Type B pancreatic cell (in vitro differentiated cells): ENCODE measurements at places on chromosomes 4 and X. TPM values are rescaled to one million over a fixed set of nuclear protein-coding genes. Genes with fewer than 3 reads are reported as not detected.
A peak's percentile ranks its signal among the peaks of the same experiment; 100 is the strongest.

COX7B2 gene
- total RNA-seq: not detected in 2 replicates

DNAJB14 gene
- 39.8 and 43.5 TPM in 2 replicates for total RNA-seq

TLR3 gene
- total RNA-seq: 8.8 and 22.6 TPM in 2 replicates

DCX gene
- total RNA-seq: 21.4 and 41.4 TPM in 2 replicates

- DNase-seq: no peak
Measured at GRCh38 chr4:128711361-128711760, 98.1 kb upstream of the JADE1 start.

- DNase-seq: no peak
Measured at GRCh38 chrX:72121383-72121782, 10.3 kb downstream of the RTL5 start.

DNA sequence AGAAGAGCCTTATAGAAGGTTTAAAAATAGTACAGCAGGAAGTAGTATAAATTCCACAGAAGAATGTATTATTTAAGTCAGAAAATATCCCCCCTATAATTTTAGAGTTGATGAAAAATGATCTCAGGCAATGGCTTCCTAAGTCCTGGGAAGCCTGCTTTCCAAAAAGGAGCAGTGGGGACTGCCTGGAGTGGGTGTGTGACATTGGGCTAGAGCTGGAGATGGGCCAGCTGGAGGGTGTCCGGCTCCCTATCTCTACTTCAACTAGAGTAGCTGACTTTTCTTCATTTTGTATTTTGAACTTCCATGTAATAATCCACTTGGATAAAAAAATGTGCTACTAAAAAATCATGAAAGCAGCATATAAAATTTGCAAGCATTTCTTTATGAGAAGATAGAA, 253.9 kb downstream of the ANK2 start:
- no peak for DNase-seq

DNA sequence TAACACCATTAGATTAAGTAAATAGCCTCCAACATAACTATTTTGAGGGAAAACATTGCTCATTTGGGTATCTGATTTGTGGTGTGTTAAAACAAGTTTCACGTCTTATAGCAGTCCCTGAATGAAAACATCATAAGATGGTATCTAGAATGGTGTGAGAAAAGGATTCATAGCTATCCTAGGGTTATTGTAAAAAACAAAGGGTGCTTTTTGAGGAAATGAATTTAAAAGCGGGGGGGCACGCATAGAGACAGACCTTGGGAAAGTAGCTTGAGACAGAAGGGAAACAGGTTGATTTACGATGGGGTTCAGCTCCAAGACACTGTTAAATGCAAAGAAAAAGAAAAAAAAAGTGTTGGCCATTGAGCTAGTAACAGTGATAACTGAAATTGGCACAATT, 768 bp upstream of the CXCL10 start:
- DNase-seq: no peak

DNA sequence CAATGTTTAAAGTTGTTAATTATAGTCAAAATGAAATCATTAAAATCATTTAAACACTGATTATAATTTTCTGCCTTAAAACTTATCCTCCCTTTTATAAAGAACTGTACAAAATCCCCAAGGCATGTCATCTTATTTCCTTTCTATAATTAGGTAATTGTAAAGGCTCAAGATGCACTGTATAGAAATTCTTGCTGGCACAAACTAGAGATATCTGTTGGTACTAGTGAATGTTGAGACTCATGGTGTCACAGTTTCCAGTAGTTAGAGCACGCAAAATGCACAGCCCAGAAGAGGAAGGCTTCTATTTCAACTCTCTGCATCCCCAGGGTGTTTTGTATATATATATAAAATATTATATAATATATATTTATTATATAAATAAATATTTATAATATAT, 22.7 kb upstream of the PLA2G12A start:
- no peak for DNase-seq

DNA sequence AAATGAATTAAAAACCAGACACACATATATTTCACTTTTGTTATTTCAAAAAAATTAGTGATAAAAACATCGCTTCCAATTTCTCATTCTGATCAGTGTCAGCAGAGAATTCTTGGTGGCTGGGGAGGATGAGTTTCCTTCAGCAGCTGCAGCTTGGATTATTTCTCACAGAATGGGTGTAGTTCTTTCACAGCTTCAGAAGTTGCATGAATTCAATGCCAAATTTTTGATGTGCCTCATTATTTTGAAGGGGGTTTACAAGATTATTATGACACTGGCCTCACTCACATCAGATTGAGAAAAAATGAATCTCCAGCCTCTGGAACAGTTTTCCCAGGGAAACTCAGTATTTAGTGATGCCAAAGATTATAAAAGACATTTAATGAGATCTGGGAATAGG, 184.9 kb upstream of the WDFY3 start:
- no peak for DNase-seq

- DNase-seq: no peak
Measured at GRCh38 chr4:96637971-96638412, 798.1 kb downstream of the PDHA2 start.

- DNase-seq: no peak
Measured at GRCh38 chr4:124583797-124584196, 128.7 kb downstream of the ANKRD50 start.

- peak; percentile 89 for DNase-seq
Measured at GRCh38 chr4:127632420-127633403, at the start of gene INTU. INTU (plus strand) TSS chr4:127632957; CDS start chr4:127633035, 78 bp downstream.
